ENCODE measurements at places on chromosomes 12 and 14.

- no peak for DNase-seq
These were observed 117.0 kb downstream of the PRKD1 start for GRCh38 chr14:29810682-29811081.

DNA sequence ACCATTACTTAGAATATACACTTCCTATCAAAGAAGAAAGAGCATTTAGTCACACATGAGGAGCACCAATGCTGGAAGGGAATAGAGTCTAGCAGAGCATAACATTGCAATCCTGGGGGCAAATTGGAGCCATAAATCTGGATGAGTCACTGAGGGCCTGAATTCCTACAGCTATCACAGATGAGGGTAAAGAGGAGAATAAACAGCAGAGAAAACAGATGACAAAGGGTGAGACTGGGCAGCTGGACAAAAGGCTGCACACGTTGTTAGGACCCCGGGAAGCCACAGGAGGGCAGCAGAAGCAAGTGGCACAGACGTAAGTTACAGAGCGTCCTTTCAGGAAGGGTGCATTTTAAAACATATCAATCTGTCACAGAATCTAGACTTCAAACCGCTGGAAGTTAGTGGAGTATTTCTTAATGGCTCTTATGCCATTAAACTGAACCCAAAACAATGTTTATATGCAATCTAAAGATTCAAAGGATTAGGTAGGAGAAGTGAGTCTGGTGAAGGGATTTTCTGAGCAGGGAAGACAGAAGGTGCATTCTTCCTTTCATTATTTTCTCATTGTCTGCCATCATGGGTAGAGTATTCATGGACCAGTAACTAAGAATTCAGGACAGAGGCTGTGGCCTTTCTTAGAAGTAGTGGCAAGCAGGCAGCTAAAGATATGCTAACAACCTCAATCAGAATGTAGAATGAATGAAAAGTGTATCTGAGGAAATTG lies 159.8 kb upstream of the DAAM1 start:
- DNase-seq, result peak; percentile 29

DNA sequence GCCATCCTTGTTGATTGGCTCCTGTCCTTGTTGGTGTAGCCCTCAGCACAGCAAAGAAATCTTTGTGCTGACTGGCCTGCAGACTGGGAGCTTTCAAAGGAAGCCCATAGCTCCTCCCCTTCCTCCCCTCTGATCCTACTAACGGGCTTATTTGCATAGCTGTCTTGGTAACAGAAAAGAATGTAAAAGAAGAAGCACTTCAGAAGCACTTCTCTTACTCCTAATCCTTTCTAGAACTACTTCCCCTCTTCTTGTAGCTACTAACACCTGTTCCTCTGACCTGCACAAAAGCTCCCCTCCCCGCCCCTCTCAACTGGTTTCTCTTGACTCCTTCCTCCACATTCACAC lies 14.3 kb upstream of the RIC8B start:
- DNase-seq, result no peak

- DNase-seq, result no peak
These were observed 162.4 kb upstream of the NUDT4 start for GRCh38 chr12:93215290-93215678.

DNA sequence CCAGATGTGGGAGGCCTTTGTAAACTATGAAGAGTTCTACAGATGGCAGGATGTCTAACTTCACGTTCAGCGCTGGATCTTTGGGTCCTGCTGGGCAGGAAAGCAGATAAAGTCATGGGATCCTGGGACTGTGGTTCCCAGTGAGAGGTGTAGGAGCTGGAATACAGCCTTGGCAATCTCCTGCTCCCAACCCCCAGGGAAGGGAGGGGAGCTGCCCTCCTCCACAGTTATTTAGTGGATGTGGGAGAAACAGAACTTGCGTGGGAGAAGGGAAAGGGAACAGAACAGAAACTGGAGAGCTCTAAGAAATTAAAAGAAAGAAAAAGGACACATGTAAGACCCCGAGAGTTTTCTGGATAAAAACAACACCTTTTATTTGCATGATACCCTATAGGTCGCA lies 37.0 kb downstream of the NUAK1 start:
- DNase-seq, result no peak

DNA sequence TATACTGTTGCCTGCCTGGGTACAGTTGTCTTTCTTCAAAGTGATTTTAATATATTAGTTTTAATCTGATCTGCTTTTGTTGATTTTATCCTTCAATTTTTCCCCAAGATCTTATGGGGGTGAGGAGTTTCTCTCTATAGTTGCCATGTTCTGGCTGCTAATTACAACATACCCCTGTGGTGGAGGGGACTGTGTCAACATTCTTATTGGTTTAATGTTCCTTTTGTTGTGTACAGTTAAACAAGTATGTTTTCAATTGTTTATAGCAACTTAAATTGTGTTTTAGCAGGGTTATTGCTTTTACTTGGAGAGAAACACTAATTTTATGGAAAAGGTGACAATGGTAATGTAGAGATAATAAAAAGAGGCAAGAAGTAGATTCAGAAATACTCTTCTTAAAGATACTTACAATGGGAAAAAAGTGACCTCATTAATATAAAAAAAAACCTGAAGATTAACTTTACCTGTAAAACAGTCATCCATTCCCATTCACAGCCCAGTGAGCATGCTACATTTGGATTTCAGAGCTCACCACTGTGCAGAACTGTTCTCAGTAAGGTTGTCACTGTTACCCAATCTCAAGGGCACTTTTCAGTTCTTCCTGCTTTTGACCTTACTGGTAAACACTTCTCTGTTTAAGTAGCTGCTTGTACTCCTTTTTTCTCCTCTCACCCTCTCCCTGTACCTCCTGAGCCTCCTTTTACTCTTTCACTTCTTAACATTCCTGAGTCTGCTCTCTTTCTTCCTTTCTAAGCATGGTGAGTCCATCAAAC lies 8.1 kb upstream of the LRRK2 start:
- no peak for DNase-seq

GRCh38 chr12:2453761-2454090 lies 341.0 kb upstream of the FKBP4 start:
- no peak for DNase-seq

DNA sequence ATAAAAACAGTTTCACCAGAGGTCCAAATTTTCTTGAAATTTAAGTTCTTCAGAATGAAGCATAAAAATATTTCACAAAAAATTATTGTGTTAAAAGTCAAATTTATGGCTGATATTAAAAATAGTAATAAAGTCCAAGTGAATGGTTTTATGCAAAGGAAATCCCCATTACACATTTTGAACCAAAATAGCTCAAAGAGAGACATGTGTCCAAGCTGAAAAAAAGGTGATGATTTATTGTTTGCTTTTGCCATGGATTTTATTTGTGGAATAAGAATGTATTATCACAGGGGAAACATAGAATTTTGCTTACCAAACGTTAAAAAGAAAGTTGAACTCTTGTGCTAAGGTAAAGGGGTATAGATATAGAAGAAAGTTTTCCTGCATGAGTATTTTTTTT lies 4.6 kb downstream of the FOXG1 start:
- DNase-seq, result no peak

DNA sequence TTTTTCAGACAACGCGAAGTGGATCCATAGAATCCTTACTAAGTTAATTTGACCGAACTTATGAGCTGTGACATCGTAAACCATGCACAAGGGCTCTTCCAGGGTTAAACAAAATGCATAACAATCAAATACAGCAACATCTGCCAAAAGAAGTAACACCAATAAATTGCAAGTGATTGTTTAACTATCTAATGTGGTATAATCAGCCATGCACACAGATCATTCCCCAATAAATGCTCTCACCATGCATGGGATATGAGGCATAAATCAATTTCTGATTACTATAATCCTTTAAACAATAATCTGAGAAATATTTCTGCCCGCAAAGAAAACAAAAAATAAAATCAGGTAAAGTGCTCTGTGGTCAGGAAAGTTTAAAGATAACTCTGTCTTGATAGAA lies 7.7 kb upstream of the PLEKHG7 start:
- DNase-seq, result no peak

GRCh38 chr14:29310757-29311156 lies 544.2 kb downstream of the FOXG1 start:
- DNase-seq, result no peak

Data from cerebellar nuclear complex (tissue), 1 donor.